ENCODE measurements at places on chromosomes 16 and 17.

DNA sequence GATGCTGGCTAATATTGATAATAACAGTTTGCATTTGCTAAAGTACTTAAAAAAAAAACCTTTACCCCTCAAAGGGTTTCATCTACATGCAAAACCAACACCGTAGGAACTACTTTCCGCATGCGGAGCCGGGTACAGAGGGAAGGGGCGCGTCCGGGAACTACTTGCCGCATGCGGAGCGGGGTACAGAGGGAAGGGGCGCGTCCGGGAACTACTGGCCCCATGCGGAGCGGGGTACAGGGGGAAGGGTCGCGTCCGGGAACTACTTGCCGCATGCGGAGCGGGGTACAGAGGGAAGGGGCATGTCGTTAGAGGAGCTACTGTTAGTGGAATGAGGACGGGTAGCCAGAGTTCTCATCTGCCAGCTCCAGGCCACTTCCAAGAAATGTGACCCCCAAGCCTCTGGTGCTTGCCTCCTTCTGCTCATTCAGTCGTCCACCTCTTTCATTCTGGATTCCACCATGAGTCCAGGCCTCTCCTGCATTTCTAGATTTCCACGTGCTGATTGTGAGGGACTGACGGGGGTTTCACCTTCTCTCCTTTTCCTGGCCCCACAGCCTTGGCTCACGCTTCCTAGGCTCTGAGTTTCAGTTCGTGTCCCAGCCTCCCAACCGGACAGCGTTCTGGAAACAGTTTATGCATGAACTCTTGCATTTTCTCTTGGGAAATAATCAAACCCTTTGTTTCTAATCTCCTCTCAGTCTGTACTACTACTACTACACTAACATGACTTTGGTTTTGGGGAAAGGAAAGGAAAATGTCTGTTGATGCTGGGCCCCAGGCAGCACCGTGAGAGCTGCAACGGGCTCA, 26.9 kb downstream of the MINK1 start:
- no peak for DNase-seq

GRCh38 chr17:42342242-42343008, 45.8 kb downstream of the STAT3 start:
- DNase-seq: no peak

GRCh38 chr16:84247844-84248243, 8.0 kb upstream of the KCNG4 start:
- DNase-seq: no peak

- no peak for DNase-seq
Observed at GRCh38 chr16:50530277-50531236, 17.6 kb upstream of the NKD1 start.

DNA sequence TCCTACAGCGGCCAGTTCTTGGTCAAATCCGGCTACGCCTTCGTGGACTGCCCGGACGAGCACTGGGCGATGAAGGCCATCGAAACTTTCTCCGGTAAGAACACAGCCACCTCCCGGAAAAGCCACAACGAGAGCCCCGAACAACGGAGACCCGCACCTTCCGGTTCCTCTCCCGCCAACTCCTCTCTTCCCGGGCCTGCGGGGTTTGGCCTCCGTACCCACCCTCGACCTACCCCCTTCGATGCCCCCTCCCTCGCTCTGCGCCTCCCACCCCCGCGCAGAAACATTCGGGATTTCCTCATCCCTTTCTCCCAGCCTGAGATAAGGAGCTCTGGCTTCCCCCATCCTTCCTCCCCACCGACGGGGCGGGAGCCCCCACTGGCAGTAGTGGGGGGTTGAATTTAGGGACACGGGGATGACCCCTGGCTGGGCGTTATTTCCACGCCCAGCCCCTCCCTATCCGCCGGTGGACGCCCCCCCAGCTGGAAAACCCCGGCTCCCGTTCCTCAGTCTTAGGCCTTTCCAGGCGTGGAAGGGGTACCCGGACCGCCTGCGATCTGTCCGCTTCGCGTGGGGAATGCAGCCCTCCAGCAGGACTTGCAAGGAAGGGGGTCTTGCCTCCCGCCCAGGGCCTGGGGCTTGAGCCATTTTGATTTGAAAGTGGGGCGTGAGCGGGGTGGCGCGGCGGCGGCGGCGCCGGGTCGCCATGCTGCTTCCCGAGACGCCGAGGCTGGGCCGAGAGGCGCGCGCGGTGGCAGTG, 822 bp downstream of the IGF2BP1 start:
- DNase-seq: no peak

GRCh38 chr17:77404812-77405581, 264.2 kb downstream of the SEC14L1 start:
- DNase-seq: no peak

- no peak for DNase-seq
Observed at GRCh38 chr17:37700881-37701280, 44.0 kb downstream of the HNF1B start.

DNA sequence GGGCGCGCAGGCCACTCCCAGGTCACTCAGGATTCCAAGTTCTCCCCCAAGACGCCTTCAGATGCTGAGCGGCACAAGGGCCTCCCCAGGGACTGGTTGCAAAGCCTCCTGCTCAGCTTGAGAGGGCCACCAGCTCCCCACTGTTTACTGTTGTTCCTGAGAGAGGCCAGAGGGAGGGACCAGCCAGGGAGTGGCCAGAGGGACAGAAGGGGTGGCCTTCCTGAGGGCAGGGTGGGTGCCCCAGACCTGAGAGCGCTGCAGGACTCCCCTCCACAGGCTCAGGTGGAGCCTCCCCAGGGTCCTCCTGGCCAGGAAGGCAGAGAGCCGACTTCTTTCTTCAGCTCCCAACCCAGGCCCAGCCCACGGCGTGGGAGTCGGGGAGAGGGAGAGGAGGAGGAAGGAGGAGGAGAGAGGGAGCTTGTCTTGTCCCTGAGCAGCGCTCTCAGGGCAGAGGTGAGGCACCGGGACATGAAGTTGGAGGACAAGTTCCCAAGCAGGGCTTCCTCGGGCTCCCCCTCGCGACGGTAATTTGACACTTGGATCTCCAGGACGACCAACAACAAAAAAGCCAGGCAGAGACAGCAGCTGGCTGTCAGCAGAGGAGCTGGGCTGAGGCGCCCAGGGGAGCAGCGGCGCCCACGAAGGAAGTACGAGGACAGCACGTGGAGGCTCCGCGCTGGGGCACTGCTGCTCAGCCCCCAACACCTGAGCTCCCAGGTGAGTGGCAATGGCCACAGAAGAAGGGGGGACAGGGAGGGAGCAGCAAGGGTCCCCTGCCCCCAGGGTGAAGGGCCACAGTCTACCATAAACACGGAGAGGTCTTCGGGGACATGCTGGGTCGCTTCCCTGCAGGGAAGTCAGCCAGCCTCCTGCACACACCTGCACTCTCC, 497 bp downstream of the SMIM5 start:
- peak; percentile 79 for DNase-seq

- no peak for DNase-seq
Observed at GRCh38 chr16:9042533-9042932, 48.9 kb upstream of the HAPSTR1 start.

- no peak for DNase-seq
Observed at GRCh38 chr16:56610609-56611111, 2.3 kb downstream of the MT2A start.

- DNase-seq: peak; percentile 15
Observed at GRCh38 chr16:58366247-58367031, 25.8 kb upstream of the GINS3 start.

GRCh38 chr17:49963626-49964302, 5.2 kb upstream of the DLX4 start:
- no peak for DNase-seq

GRCh38 chr16:28140788-28141618, 70.8 kb downstream of the XPO6 start:
- DNase-seq: no peak

- no peak for DNase-seq
Observed at GRCh38 chr17:41532947-41533570, 5.0 kb upstream of the KRT19 start.

- no peak for DNase-seq
Observed at GRCh38 chr16:35636480-35637230, 2177.2 kb downstream of the TP53TG3F start.

DNA sequence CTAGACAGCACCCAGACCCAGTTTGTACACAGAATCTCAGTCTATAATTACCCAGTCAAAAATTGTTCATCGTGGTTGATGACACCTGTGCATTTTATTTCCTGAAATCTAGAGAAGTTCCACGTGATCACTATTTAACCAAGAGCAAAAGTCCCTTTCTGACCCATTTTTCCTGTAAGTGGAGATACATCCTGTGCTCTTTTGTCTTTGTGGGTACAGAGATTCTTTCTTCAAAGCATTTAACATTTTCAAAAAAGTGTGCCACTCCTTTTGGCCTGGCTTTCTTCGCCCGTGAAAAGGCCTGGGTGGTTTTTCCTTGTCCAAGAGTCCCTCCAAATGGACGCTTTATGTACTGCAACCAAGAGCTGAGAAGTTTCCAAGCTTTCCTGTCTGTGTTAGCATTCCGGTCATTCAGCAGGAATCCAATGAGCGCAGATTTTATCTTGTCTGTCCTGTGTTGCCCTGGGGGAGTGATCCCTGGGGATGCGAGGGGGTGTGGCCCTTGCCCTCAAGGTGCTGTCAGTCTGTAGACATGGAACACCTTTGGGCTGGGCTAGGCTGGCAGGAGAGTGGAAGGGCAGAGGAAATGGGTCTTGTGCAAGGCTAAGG, 161.1 kb upstream of the CACNG5 start:
- peak; percentile 10 for DNase-seq

- no peak for DNase-seq
Observed at GRCh38 chr16:29117631-29118030, 132.8 kb downstream of the LAT start.

DNA sequence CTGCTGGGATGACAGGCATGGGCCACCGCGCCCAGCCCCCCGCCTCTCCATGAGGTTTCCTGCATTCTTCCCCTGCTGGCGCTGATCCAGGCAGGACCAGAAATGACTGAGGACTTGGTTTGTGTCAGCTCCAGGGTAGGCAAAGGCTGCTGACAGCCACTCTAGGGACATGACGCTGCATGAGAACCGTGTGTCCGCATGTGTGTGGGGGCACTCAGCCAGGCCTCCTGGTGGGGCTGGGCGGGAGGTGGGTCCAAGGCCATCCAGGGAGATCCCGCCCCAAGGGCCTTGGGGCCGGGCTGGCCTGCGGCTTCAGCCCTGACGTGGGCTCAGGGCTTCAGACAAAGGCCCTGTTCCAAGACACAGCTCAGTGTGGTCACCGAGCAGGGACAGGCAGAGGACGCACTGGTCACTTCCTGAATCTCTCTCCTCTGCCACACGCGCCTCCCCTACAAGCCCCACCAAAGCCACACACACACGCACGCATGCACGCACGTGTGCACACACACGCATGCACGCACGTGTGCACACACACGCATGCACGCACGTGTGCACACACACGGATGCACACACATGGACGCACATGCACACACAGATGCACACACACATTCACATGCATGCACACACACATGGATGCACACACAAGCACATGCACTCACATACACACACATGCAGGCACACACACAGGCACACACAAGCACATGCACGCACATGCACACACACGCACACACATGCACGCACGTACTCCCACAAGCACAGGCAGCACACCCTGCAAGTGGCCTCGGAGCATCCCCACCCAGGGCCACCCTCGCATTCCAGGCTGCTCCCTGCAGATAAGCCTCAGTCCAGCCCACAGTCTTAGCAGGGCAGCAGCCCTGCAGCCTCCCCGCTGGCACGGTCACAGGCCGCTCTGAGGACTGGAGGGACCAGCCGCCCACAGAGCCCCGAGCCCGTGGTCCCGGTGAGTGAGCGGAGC, 5.3 kb upstream of the TMEM204 start:
- no peak for DNase-seq

GRCh38 chr16:2898831-2899563, 12.7 kb upstream of the FLYWCH1 start:
- DNase-seq: no peak

- DNase-seq: no peak
Observed at GRCh38 chr16:11583889-11584565, 2.7 kb downstream of the LITAF start.

DNA sequence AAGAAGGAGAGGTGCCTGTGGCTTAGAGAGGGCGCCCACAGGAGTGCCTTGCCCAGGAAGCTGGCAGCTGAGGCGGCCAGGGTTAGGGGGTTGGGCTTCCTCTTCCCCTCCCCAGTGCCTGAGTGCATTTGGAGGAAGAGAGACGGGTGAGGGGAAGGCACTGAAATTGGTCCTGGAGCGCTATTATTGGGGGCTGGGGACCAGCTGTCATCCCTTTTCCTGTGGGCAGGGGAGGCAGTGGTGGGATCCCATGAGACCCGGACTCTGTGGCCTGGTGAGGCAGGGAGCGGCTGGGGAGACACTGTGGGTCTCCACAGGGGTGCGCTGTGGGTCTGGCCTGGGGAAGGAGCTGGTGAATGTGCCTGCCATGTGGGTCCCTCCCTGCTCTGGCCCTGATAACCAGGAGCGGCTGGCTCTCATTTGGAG, 259.7 kb downstream of the SEC14L1 start:
- DNase-seq: no peak

- peak; percentile 63 for DNase-seq
Observed at GRCh38 chr16:87457709-87458423, 35.0 kb downstream of the ZCCHC14 start.

DNA sequence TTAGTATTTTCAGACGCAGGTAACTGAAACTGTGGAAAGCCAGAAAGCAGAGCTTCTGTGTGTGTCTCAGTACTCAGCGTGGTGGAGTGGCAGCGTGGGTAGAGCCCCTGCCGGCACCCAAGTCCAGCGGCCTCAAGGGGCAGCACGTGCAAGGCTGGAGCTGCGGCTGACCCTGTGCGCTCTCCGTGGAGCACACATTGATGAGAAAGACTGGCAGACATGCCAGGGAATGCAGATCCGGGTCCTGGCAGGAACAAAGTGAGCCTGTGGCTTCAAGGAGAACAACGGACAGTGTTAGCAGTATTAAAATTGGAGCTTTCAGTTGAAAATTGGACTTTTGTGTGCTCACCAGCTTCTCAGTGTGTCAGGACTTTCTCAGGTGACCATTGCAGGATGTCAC, 23.3 kb downstream of the ZC3H18 start:
- no peak for DNase-seq

- no peak for DNase-seq
Observed at GRCh38 chr17:59765038-59765437, 57.6 kb downstream of the VMP1 start.

DNA sequence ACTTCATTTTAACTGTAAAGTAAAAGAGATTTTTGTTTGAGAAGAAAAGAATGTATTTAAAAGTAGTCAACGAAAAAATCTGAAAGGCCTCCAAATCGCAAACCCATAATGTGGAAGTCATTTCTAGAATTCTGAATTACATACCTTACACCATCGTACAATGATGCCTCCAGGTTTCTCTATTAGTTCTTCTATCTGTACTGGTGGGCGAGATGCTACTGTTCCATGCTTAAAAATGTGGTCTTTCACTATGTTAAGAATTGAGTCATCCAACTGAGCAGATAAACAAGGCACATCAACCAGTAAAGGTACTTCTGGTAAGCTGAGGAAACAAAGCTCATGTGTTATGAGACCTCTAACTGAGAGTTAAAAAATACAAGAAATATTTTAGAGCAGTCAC, 28.5 kb downstream of the CRLF3 start:
- no peak for DNase-seq

GRCh38 chr17:17831208-17832031, 5.4 kb downstream of the SREBF1 start:
- DNase-seq: no peak

- DNase-seq: no peak
Observed at GRCh38 chr16:69859105-69859989, 91.8 kb upstream of the CLEC18A start.

GRCh38 chr17:8611619-8612298, 18.8 kb downstream of the MYH10 start:
- no peak for DNase-seq

GRCh38 chr16:1194665-1195392, 30.2 kb downstream of the TPSG1 start:
- DNase-seq: no peak

GRCh38 chr16:21563676-21564075, 35.7 kb upstream of the METTL9 start:
- no peak for DNase-seq

- no peak for DNase-seq
Observed at GRCh38 chr16:72284042-72284789, 112.3 kb upstream of the PMFBP1 start.
